ENCODE measurements at places on chromosomes 16 and 17.

GRCh38 chr17:80415626-80416137 is 715 bp downstream of the ENDOV start:
- DNase-seq = no peak

GRCh38 chr16:30556125-30556473 is 2.1 kb downstream of the ZNF764 start:
- no peak for DNase-seq

- no peak for DNase-seq
Observed at GRCh38 chr17:21677911-21678310, 14.4 kb upstream of the KCNJ18 start.

GRCh38 chr17:64564098-64564497 is 57.3 kb downstream of the CEP95 start:
- no peak for DNase-seq

DNA sequence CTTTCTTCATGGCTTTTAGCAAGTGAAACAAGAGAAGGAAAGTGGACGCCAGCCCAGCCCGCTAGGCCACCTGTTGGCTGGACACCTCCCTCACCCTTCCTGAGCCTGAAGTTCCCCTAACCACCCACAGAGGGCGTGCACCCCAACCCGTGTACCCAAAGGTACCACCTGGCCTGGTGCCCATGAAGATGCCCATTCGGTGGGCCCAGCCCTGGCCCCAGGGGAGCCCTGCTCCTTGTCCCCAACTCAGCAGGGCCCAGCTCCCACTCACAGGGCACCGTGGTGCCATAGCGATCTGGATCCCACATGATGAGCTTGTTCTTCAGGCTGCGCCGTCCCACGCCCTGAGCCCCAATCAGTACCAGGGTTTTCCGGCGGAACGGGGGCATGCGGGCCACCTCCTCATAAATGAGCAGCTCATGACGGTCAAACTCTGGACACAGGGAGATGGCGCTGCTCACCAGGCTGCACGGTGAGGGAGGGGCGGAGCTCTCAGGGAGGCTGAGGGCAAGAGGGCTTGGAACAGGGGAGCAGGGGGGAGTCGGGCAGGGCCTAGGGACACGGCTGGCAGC is 26.8 kb downstream of the MPP2 start:
- DNase-seq = peak; percentile 74

DNA sequence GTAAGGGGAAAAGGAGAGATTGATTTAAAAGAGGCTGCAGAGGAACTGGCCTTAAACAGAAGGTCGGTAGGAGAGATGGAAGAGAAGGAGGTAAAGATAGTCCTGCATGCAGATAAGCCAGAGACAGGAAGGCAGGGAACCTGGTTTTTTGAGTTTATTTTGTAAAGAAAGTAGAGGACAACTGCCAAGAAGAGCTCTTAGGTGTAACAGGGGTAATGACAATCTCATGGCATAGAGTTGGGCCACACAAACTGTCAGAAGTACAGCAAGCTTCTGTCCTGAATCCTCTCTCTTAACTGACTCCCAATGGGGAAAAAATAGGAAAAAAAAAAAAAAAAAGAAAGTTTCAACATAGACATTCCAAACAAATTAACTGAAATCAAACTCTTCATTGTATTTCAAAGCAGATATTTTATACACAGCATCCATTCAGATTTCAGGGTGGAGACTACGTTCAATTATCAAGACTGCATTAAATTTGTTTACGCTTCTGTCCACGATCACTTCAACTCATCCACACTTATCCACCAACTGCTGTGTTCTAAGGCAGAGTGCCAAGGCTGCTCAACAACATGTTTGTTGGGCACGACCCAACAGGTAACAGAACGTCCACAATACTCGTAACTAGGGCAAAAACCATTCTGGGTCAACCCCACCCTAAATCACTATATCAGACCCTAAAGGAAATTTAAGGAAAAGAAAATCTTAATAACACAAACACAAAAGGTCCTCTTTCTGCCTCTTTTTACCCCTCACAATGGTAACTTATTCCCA is 34.9 kb downstream of the USP31 start:
- DNase-seq = no peak

DNA sequence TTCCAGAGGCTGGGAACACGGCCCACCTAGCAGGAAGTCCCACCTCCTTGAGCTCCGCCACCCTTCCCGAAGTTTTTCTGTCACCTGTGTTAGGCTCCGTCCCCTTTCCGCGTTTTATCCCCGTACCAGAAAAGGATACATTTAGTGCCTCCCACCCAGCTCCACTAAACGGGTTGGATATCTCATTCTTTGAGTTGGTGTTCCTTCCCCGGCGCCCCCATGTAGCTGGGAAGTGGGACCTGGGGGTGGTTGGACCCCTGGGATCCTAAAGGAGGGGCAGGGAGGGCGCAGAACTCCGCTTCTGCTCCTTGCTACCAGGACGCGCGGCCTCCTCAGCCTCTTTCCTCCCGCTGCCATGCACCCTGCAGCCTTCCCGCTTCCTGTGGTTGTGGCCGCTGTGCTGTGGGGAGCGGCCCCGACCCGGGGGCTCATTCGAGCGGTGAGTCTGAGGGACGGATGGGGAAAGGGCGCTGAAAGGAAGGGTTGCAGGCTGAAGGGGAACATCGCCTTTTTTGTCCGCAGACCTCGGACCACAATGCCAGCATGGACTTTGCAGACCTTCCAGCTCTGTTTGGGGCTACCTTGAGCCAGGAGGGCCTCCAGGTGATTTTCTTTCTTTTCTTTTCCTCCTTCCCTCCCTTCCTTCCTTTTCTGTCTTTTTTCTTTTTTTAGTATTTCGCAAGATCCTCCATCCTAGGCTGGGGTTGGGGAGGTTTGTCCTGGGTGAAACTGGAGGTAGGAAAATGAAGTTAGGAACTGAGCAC is 669 bp downstream of the RNF167 start:
- no peak for DNase-seq

- no peak for DNase-seq
Observed at GRCh38 chr17:60798576-60798975, 120.9 kb downstream of the BCAS3 start.

DNA sequence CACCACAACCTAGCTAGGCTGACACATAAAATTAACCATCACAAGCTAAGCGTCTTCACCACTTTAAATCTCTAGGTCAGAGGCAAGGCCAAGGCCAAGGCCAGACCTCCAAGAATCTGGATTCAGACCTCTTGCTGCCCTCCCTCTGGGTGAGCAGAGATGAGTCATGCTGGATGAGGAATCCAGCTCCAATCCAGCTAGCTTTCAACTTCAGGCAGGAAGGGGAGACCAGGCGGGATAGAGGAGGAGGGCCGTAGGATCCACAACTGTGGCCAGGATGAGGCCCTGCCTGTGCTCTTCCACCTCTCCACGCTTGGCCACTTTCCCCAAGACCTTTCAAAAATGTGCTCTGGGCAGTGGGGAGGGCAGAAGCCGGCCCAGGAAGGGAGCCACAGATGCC is 14.7 kb downstream of the LRRC75A start:
- DNase-seq = peak; percentile 84

DNA sequence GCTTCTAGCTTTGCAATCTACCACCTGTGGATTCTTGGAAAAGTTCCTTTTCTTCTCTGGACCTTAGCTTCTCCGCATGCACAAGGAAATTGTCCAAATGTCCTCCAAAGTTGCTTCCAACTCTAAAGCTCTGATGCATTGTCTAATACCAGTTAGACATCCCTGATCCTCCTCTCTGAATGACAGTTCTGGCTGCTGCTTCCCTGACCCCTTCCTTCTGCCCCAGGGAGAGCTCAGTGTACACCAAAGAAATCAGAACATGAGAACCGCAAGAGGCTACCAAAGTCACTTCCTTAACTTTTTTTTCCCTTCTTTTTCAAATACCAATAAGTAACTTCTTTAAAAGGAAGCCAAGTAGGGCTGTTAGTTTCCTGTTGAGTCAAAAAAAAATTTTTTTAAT is 79.7 kb upstream of the CES5A start:
- DNase-seq = no peak

DNA sequence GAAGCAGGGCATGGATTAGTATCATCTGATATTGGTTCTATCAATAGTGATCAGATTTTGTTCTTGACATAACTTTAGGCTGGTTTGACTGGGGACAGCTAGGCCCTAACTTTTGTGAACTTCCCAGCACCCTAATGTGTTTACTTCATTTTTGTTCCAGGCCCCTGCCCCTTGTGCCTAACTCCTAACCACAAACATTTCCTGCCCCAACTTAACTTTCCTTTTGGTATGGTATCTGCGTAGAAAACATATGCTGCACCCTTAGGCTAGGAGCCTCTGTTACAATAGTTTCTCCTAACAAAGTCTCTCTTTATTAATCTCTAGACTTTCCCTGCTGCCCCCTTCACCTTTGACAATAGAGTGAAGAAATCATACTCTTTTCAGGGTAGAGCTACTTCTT is 2.5 kb downstream of the ADPRM start:
- DNase-seq = no peak

GRCh38 chr16:48383877-48384519 is 1.2 kb downstream of the SIAH1 start:
- peak; percentile 35 for DNase-seq

- no peak for DNase-seq
Observed at GRCh38 chr17:70969521-70970034, 800.2 kb downstream of the KCNJ2 start.

DNA sequence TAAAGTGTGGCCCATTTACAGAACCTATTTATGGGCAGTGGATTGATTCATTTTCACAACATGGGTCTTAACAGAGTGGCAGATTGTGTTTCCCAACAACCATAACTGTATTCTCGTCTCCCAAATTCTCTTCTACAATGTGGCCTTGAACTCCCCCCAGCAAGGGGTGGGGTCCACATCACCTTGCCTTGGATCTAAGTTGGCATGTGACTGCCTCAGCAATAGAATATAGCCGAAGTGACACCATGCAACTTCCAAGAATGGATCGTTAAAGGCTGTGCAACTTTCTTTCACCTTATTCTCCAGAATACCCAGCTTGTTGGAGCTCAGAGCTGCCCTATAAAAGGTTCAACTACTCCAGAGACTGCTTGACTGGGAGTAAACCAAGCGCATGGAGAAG is 72.0 kb upstream of the CDH5 start:
- DNase-seq = no peak
